Activated naive CD4-positive, alpha-beta T cell treated with anti-CD3 and anti-CD28 coated beads for 36 hours (primary cell): ENCODE measurements at places on chromosomes 4 and X. TPM values are rescaled to one million over a fixed set of nuclear protein-coding genes. Genes with fewer than 3 reads are reported as not detected.

Gene TLR3
- total RNA-seq: not detected

Gene FGFBP2
- not detected for total RNA-seq

DNA sequence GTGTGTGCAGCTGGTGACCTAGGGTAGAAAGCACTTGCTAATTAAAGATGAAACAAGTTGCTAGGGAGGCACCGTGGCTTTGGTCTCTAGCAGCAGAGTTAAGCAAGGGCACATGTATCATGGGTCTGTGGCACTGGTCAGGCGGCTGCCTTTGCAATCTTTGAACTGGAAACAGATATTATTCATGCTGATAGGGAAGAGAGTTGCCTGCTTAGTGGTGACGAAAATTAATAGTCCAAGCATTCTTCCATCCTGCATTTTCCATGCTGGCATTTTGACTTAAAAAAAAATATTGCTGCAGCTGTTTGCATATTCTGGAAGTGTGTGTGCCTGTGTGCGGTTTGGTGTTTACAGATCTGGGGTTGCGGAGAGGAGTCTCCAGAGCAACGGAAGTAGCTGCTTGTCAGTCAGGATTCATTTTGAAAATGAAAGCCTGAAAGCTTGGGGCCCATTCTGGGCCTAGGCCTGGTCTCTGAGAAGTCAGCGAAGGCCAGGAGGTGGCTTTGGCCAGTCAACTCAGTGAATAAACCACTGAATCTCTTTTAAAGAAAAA, 2.3 kb upstream of the SOWAHD start:
- DNase-seq: peak; percentile 80

DNA sequence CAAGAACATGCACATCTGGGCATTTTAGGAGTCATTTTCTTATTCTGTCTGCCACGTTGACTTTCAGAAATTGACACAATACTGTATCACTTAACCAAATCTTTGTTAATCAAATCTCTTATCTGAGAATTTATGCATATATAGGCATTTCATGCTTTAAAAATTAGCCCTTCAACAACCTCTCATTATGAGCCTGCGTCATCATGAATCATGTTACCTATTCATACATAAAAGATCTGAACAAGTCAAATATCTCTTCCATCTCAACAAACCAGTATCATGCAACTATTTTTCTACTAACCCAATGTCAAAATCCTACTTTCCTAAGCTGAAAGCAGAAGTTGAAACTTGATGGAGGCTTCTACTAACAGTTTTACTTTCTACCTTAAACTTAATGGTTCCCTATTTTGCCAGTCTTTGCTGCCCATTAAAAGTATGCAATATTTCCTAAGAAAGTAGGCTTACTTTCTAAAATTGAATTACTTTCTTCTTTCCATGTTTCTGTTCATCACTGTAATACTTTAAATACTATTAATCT, 1.8 kb downstream of the ADAM29 start:
- DNase-seq: no peak

GRCh38 chrX:11210415-11210801, 82.8 kb upstream of the AMELX start:
- DNase-seq: no peak

GRCh38 chrX:31423609-31424189, 351.9 kb upstream of the FTHL17 start:
- DNase-seq: peak; percentile 23
